ENCODE measurements at places on chromosomes 2 and 18.

DNA sequence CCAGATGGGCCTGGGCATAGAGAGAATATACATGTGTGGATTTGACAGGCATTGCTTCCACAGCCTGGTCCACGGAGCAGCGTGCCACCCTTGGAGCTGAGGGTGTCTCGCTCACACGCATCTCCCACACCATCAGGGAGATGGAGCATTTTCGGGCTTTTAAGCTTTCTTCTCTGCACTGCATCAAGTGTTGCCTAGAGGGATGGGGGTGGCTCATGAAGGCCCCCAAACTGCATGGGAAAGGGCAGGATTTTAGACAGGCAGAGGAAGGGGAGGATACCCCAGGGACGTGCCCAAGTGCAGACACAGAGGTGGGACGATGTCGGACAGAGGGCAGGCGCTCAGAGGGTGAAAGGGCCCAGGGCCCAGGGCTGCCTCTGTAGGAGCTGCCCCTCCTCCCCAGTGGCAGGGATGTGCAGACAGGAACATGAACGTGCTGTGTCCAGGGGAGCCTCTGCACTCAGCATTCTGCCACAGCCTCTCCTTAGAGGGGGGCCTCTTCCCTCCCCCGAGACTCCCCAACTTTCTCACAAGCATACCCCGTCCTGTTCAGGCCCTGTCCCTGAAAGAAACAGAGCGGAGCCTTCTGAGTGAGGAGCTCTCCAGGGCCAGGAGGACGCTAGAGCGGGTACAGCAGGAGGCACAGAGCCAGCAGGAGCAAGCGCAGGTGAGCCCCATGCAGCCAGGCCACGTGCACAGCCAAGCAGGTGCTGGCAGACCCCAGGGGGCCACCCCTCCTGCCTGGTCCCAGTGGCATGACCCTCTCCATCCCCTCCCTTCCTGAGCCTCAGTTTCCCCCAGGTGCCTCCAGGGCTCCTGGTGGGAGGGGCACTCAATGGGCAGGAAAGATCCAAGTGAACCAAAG, 42.9 kb upstream of the SNED1 start:
- no peak for DNase-seq

DNA sequence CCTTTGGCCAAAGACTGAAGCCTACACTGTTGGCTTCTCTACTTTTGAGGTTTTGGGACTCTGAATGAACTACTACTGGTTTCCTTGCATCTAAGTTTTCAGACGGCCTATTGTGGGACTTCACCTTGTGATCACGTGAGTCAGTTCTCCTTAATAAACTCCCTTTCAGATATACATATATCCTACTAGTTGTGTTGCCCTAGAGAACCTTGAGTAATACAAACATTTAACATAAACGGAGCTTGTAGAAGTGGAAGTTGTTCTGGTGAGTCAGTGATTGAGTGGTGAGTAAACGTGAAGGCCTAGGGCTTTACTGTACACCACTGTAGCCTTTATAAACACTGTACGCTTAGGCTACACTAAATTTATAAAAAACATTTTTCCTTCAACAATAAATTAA, 107.2 kb upstream of the CDH2 start:
- no peak for DNase-seq

DNA sequence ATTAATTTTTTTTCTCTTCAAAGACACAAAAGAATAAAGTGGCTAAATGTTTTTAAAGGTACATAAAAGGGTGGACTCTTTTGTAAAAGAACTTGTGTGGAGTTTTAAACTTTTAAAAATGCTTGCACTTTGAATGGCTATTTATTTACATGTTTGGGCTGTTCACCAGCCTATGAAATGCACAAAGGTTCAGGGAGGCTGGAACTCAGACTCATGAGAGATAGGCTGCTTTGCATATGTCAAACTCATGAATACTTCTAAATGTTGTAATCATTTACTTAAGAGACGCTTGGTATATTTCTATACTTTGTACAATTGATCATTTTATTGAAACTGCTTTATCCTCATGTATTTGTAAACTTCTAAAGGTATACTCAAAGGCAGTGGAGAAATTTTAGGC, 79.9 kb downstream of the ZEB2 start:
- DNase-seq, result no peak

DNA sequence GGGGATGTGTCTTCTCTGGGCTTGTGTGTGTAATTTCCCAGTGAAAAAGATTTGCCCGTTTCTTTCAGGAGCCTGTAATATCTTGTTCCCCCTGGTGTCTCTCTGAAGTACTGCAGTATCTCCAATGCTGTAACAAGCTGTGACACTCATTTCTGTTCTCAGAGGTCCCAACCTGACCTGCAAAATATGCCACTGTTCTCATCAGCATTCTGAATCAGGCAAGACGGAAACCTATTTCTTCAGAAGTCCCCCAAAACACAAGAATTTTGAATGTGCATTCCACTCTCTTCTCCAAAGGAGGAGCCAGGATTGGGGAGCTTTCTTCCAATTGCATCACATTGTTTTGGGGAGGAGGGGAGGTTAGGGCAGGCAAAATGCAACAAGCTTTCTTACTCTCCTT, 77.0 kb upstream of the CNGA3 start:
- DNase-seq, result no peak

DNA sequence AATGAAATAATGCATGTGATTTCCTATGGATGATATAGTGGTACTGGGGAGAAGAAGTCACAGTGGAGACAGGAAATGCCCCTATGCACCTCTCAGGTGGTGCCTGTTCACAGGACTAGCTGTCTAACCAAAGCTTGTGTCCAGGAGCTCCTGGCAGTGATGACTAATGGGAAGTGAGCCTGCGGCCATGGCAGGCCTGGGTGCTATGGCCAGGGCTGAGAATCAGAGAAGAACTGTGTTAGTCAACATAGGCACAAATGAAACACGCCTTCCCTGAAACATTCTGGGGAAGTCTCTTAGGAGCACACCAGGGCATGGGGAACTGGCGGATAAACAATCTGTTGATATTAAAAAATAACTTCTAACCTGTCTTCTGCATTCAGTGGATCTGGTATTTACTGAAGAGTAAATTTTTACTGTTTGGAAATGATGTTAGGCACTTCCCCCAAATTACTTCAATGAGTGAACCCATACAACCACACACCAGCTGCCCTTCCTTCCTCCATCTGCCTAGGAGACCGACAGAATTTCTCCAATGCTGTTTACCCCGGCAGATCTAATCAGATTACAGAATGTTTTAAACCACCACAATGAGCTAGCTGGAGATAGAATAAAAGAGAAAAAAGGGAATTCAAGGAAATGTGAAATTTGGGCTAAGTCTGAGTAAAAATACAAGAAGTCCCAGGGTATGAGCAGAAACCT, 67.4 kb downstream of the MEP1B start:
- DNase-seq, result no peak

- DNase-seq, result no peak
Measured at GRCh38 chr18:49537232-49537896, 24.5 kb upstream of the LIPG start.

DNA sequence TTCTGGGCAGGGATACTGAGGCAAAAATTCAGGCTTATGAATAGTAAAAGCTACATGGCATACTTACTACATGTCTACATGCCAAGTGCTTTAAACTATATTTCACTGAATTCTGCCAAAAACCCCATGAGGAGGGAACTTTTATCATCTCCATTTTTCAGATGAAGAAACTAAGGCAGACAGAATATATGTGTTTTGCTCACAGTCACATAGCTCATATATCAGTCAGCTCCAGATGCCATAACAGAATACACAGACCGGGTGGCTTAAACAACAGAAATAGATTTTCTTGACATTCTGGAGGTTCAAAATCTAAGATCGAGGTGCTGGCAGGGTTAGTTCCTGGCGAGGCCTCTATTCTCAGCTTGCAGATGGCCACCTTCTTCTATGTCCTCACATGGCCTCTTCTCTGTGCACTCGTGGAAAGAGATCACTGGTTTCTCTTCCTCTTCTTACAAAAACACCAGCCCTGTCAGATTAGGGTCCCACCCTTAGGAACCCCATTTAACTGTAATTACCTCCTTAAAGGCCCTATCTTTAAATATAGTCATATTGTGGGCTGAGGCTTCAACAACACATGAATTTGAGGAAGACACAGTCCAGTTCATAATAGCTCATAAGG, 27.1 kb upstream of the CREB1 start:
- no peak for DNase-seq

- DNase-seq, result no peak
Measured at GRCh38 chr18:26183395-26184112, 42.7 kb upstream of the TAF4B start.

GRCh38 chr18:9919564-9920232, 5.9 kb downstream of the VAPA start:
- no peak for DNase-seq

DNA sequence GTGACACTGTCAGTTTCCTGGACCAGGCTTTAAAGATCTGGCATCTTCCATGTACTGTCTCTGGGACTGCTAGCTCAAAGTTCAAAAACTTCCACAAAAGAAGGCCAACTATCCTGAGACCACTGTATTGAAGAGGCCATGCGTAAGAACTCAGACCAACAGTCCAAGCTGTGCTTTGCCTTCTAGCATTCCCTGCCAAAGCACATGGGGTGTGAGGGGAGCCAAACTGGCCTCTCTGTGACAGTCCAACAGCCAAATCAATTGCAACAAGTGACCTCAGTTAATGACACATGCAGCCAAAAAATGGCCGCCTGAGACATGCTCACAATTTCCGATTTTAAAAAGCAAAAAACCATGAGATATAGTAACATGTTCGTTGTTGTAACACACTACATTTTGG, 160.3 kb upstream of the CDH19 start:
- no peak for DNase-seq

DNA sequence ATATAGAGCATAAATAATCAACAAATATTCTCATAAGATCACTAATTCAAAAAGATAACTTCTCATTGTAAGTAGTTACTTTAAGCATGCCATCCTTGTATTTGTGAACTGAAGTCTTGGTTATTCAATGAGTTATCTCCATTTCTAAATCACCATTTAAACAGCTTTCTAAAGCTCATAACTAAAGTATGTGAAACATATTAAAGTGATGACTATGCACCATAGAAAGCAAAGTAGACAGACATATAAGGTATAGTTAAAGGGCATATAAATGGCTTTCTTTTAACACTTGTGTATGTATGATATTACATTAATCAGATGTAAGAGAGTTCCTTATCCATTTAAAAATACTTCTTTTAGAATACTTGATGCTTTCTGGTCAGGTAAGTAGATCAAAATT, 83.5 kb downstream of the IKZF2 start:
- DNase-seq, result no peak

DNA sequence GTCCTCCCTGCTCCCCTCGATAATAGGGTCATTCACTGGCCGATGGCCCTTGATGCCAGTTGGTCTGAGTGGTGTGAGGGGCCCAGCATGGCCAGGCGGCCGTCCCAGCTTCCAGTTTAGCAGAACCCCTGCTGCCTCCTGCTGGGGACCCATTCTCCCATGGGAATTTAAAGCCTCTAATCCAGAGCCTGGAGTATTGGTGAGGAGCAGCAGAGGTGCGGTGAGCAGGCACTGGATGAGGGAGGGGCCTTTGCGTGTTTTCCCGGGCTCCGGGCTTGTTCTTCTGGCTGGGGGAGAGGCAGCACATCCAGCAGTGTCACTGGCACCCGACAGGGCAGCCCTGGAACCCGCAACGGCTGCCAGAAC, 17.4 kb downstream of the KCNIP3 start:
- no peak for DNase-seq

DNA sequence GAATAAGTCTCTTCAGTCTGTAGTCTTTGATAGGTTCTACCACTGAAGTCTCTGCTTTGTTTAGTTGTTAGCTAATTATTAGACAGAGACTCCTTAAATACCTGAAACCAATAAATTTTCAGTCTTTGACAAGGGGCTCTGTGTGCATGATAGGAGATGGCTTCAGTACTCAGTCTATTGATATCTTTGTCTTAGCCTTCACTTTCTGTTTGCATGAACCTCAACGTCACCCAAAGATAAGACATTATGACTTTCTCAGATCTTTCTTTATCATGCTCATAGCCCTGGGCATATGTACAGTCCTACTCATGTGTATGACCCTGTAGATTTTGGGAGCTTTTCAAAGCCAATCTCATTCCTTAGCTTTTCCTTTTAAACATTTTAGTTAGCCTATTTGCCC, 183.5 kb upstream of the GCFC2 start:
- no peak for DNase-seq

GRCh38 chr2:80459028-80459427, 154.5 kb upstream of the LRRTM1 start:
- no peak for DNase-seq

GRCh38 chr2:241218131-241219029, 29.9 kb downstream of the ANO7 start:
- no peak for DNase-seq

- no peak for DNase-seq
Measured at GRCh38 chr2:9970200-9971044, 18.9 kb downstream of the GRHL1 start.

GRCh38 chr2:177554365-177554764, 161.8 kb downstream of the AGPS start:
- DNase-seq, result no peak

DNA sequence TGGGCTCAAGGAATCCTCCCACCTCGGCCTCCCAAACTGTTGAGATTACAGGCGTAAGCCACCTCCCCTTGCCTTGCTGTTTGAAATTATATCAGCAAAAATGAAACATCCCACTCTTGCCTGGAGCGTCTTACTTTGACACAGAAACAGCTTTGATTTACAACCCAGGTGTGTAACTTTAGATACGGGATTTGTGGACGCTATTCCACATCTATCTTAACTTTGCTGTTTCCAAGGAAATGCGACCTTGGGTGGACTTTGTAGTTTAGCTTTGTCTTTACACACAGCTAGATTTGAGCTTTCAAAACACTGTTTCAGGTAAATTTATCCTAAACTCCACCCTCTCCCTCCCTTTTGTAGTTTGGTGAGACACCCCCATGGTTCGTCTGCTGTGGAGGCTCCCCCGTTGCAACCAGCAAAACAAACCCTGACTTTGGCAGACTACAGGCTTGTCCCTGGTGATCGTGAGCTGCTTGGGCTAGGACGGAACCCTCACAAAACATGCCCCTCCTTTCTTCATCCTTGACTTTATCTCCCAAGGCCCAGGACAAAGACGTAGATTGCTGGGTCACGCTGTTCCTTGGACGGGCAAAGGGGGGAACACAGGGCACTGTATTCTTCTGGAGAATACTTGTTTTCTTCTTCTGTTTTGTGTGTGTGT, 5.5 kb upstream of the MSH6 start:
- DNase-seq, result no peak

- DNase-seq, result no peak
Measured at GRCh38 chr2:9749546-9750223, 93.6 kb upstream of the TAF1B start.

GRCh38 chr18:56643381-56643780, 5.0 kb upstream of the TXNL1 start:
- DNase-seq, result no peak

- DNase-seq, result no peak
Measured at GRCh38 chr2:232653441-232653840, 20.0 kb downstream of the EFHD1 start.

GRCh38 chr2:70498054-70498453, 55.6 kb downstream of the TGFA start:
- DNase-seq, result no peak

- no peak for DNase-seq
Measured at GRCh38 chr2:205733648-205734047, 51.3 kb downstream of the NRP2 start.

DNA sequence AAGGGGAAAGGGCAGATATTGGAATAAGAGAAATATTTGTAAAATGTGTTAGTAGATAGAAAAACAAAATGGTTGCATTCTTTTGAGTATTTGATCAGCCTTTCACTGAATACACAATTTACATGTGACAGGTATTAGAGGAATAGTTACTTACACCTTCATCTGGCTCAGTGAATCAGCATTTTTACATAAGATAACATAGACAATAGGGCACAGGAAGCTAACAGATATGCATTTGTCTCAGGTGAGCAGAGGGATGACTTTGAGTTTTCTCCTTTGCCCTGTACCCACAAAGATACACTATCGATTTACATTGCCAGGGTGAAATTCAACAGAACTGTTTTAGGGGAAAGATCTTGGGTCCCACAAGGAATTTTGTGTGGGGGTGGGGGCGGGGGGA, 373.1 kb upstream of the NETO1 start:
- DNase-seq, result no peak
